NCI-H2029 treated with DMSO at 0.1 percent for 48 hours (cell line): ENCODE measurements at places on chromosomes 16 and 17.

GRCh38 chr16:27427538-27427937 is 25.6 kb downstream of the IL21R start:
- no peak for DNase-seq

GRCh38 chr17:58484600-58484999 is 3.6 kb downstream of the HSF5 start:
- no peak for DNase-seq

DNA sequence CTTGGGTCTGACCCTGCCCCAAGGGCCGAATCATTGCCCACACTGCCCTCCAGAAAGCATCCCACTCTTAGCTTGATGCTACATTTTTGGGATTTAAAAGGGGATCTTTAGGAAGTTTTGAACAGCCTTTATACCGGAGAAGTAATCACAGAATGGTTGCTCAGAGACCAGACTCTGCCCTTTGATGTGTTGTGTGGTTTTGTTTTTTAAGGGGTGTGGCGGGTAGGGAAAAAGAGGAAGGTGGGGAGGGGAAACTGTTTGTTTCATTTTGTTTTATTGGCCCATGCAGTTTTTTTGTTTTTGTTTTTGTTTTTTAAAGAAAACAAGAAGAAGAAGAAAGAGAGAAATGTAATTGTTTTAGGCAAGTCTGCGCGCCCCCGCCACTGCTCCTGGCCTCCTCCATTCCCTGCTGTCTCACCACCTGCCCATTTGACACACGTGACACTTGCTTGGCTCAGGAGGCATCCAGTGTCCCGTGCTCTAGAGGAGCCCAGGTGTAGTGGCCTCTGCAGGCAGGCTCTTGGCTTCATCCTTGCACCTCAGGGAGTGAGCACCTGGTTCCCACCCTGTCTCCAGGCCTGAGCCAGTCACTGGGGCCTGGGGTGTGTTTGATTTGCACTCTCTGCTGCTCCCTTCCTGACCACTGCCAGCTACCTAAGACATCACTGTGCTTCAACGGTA is 35.7 kb downstream of the GNAO1 start:
- DNase-seq, result no peak

DNA sequence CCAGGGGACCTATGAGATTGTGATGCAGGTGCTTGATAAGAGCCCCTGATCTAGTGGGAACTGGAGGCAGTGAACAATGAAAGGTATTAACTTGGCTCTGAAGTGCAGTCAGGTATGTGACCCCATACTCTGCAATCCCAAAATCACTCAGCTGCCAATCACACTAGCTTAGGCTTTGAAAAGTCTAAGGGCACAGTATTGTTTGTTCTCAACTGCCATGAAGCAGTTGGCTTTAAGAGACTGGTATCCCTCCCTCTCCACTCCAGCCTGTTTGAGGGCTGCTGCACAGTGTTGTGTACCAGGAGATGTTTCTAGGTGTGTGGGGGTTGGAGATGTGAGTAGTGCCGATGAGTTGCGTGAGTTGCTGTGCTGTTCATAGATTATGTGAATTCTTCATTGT is 2.4 kb downstream of the YPEL2 start:
- no peak for DNase-seq

DNA sequence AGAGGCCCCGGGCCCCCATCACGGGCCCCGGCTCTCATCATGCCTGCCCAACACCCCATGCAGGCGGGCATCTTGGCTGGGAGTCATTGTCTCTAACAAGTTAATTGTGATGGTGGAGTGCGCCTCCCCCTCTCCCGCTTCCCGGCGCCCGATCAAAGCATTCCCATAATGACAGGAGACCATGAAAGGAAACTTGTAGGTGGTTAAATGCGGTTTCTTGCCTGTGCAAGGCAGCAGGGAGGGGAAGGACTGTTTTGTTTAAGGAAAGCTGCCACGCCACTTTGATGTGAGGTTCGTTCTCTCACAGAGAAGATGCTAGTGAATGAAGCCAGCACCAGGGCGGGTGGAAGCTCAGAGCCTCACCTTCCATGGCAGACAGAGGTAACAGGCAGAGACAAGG is 45.4 kb downstream of the C16orf78 start:
- no peak for DNase-seq

DNA sequence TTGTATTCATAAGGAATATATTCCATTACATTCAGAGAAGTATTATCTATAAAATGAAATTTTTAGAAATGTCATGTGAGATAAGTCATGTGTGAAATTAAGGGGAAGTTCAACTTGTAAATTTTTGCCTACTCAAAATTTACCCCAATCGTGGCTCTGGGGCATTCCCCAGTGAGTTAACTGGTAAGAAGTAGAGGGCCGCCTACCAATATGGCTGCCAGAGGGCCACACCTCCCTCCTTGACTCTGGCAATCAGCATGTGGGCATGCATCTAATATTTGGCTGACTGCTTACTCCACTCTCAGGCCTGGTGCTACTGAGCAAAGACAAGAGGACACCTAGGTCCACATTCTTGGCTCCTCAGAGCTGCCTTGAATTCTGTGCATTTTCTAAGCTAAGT is 39.7 kb upstream of the CNTNAP4 start:
- no peak for DNase-seq

DNA sequence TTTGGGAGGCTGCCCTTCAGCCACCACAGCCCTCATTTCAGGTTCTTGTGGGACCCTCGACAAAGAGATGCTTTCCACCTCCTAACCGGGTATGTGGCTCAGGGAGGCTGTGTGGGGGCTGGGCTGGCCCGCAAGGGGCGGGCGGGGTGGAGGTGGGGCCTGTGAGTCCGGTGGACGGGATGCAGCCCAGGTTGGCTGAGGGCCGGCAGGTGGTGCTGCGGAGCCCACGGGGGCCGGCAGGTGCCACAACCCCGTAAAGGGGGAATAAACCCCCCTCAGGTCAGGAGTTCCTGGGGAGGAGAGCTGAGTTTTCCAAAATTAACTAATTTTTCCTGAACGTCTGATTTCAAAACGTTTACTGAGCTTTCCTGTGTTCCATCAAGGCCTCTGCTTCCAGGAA is 4.9 kb upstream of the CIAO3 start:
- no peak for DNase-seq

DNA sequence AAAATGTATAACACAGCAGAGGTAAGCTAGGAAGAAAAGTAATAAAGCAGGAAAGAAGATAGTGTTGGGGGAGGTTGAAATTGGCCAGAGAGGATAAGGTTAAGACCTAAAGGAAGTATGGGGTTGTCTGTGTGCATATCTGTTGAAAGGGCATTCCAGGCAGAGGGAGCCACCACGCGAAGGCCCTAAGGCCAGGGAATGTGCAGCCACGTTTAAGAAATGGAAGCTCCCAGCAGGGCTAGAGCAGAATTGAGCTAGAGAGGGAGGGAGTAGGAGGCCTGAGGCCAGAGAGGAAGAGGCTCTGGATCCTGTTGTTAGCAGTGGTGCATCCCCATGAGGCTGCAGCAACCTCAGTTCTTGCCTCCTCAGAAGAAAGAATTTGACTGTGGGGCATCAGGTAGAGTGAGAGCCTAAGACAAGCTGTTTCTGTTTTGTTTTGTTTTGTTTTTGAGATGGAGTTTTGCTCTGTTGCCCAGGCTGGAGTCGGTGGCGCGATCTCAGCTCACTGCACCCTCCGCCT is 59.0 kb upstream of the CACNG5 start:
- no peak for DNase-seq
